ENCODE measurements at places on chromosomes 2 and 18.

GRCh38 chr2:167987558-167987957 lies 259.8 kb downstream of the STK39 start:
- DNase-seq = no peak

DNA sequence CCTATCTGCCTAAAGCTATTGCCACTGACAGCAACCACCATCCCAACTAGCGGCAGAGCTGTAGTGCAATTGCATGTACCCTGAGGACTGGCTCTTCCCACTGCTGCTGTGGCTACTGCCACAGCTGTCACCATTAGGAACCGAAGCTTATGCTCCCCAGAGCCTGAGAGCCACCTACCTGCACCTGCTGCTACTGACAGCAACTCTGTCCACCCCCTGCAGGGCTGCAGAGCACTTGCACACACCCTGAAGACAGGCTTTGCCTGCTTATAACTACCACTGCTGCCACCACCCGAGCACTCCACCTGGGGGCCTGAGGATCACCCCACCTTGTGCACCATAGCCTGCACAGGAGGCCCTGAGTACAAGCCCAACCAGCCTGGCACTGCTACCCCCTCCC lies 217.6 kb upstream of the FOSL2 start:
- no peak for DNase-seq

DNA sequence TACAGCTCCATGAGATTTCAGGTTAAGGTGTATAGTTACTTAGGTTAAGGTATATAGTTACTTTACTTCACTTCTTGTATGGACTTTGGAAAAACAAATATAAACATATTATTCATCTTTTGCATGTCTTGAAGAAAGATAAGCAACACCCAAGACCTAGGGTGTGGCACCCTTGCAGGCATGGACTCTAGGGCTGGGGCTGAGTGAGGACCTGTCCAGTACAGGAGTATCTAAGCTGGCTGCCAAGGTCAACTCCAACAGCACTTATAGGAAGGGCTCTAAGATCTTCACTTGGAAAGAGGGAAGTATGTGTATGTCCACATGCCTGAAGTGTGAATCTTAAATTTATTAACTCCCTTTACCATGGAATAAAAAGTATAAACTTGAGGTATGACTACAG lies 7.1 kb upstream of the TMEM163 start:
- DNase-seq = no peak

- DNase-seq = no peak
These were observed 102.4 kb upstream of the ZFP36L2 start for GRCh38 chr2:43328832-43329231.

- no peak for DNase-seq
These were observed 32.3 kb downstream of the ASXL2 start for GRCh38 chr2:25845843-25846505.

- DNase-seq = peak; percentile 28
These were observed at the start of gene ZNF804A for GRCh38 chr2:184598316-184599053. Gene ZNF804A, plus strand, starts transcription at chr2:184598529. Its CDS starts 431 bp downstream, at chr2:184598960.

GRCh38 chr2:189483980-189484740 lies 42.9 kb downstream of the WDR75 start:
- no peak for DNase-seq

- DNase-seq = no peak
These were observed 298.4 kb downstream of the EXOC6B start for GRCh38 chr2:72527424-72527823.

DNA sequence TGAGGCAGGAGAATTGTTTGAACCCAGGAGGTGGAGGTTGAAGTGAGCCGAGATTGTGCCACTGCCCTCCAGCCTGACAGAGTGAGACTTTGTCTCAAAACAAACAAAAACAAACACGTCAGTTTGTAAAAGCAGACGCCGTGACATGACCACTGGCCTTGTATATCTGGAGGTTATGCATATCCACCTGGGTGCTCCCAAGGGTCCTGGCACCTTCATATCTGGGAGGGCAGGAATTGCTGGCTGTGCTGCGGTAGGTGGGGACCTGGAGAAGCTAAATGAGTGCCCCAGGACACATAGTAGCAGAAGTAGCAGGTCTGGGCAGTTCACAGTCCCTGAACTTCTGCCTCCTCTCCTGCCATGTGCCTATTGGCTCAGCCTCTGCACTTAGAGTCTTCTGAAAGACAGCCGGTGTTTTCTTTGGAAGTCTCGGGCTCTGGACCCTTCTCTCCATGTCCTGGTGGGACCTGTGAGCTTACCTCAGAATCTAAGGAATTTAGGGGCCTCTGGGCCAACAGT lies 30.9 kb upstream of the IL1R2 start:
- no peak for DNase-seq

DNA sequence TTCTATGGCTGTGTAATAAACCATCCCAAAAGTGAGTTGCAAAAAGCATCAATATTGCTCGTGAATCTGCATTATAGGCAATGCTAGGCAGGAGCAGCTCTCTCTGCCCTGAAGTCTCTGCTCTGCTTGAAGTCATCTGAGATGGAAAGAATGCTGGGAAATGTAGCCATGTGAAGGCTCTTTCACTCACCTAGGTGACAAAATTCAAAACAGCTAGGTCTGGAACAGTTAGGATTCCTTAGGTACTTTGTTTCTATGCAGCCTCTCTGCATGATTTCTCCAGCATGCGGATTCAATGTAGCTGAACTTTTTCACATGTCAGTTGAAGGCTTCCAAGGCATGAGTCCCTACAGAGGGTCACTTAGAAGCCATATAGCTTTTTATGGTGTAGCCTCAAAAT lies 1383.7 kb downstream of the LRP1B start:
- no peak for DNase-seq

DNA sequence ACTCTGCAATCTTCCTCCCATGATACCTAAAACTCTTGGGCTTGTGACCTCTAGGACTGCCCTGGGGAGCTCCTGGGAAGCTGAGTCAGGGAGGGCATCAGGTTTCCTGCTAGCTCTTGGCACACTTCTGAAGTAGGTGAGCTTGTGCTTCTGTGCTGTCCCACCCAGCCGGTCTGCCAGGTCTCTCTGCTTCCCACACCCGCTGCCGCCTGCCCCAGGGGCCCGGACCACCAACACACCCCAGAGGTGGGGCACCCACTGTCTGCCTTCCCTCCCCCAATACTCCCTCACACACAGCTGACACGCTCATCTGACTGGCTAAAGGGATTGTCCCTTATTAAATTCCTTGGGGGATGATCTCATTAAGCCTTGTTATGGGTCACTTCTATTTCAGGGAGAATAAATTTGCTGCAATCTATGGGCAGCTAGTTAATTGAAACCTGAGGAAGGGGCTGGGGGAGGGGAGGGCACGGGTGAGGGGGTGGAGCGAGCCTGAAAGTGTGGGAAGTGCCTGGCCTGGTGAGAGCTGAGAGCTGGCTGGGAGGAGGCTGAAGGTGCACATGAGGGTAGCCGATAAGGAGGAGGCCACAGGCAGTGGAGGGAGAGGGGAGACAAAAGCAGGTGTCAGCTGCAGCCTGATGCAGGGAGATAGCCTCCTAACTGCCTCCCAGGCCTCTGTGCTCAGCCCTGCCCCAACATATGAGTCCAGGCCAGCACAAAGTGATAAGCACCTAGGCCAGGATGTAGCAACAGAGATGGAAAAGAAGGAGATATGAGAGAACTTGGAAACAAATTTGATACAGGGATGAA lies 48.8 kb downstream of the HAUS1 start:
- peak; percentile 87 for DNase-seq

DNA sequence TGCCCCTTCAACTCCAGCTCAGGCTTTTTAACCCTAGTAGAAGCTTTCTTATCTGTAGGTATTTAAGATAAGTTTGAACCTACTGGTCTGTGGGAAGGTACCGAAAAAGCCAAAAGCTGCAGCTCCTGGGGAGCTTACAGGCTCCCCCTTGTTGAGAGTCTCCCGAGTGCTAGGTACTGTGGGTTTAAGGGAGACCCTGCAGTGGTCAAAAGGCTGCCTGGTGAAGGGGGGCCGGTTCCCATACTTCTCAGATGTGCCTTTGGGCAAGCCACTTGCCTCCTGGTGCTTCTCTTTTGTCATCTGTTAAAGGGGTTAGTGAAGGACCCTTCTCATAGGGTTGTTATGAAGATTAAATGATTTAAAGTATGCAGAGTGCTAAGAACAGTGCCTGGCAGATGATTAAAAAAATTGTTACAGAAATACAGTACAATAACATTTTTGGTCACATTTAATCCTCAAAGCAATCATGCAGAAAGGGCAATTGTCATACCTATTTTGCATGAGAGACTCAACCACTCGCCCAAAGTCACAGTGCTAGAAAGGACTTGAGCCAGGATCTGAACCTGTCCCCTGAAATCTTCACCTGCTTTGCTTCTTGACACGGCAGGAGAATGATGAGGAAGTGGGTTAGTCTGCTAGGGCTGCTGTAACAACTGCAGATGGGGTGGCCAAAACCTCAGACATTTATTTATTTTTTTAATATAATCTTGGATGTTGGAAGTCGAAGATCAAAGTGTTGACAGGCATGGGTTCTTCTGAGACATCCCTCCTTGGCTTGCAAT lies 62.5 kb downstream of the NEDD4L start:
- DNase-seq = no peak

- no peak for DNase-seq
These were observed 30.9 kb downstream of the OSBPL6 start for GRCh38 chr2:178225006-178225805.

GRCh38 chr2:42886921-42887320 lies 94.5 kb upstream of the HAAO start:
- no peak for DNase-seq

DNA sequence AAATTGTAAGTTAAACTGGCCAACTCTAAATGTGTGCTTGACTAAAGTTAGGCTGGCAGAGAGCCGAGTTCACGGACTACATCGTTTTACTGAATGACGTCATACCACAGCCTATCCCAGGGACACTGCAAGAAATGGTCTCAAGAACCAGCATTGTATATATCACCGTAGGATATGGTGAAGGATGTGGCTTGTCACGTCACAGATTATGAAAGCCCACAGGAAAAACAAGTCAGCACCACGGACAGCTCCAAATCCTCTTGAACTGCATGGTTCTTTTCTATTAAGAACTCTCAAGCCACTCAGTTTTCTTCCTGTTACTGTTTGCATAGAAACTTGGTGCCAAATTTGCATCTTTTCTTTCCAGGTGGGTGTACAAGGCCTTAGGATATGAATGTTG lies 85.1 kb upstream of the ACAA2 start:
- peak; percentile 19 for DNase-seq

GRCh38 chr2:234768608-234769196 lies 183.1 kb upstream of the SH3BP4 start:
- no peak for DNase-seq

- DNase-seq = no peak
These were observed 312.8 kb upstream of the EPAS1 start for GRCh38 chr2:45984366-45984765.

- DNase-seq = no peak
These were observed 5.1 kb downstream of the ZNF236 start for GRCh38 chr18:76827205-76828200.

GRCh38 chr2:203578759-203579643 lies 43.9 kb upstream of the RAPH1 start:
- no peak for DNase-seq

- DNase-seq = no peak
These were observed 759.7 kb upstream of the FANCL start for GRCh38 chr2:59000796-59001195.

DNA sequence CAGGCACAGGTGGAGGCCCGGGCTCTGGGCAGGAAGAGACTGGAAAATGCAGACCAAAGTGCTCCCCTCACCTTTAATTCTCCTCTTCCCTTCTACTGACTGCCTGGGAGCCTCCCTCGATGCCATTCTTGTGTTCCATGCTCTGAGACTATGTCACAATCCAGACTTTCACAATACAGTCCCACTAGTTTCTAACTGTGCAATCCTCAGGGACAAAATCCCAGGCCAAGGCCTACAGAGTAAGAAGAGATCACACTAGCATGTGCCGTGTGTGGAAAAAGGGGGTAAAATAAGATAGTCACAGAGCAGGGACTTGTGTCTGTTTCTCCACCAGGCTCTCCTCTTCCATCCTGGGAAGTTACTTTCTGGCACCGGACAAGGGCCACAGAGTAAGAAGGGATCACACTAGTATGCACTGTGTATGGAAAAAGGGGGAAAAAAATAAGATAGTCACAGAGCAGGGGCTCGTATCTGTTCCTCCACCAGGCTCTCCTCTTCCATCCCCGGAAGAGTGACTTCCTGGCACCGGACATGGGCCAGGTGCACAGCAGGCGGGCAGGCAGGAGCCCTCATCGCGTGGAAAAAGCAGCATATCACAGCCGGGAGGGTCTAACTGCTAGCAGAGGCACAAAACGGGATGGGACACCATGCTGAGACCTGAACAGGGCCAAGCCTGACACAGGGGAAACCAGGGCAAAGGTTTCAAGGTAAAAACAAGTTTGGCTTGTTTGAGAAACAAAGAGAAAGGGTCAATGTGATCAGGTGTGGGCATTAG lies 9.6 kb downstream of the CYB5A start:
- DNase-seq = no peak

- no peak for DNase-seq
These were observed 414.8 kb upstream of the FIGN start for GRCh38 chr2:164150604-164151003.

DNA sequence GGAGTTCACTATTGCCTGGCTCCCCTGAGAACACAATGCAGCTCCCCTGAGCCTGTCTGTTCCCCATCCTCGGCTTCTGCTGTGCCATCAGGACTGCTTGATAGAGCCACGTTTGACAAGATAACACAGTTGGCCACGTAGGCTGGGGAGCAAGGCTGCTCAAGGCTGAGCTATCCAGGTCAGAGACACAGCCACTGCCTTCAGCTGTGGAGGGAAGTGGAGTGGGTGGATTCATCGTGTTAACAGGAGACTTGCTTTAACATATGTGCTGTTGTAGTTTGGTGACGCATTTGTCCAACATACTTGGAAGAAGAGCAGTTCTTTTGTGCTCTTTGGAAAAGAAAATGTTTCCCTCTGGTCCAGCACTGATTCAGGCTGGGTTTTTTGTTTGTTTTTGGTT lies 68.8 kb downstream of the WDSUB1 start:
- DNase-seq = no peak

DNA sequence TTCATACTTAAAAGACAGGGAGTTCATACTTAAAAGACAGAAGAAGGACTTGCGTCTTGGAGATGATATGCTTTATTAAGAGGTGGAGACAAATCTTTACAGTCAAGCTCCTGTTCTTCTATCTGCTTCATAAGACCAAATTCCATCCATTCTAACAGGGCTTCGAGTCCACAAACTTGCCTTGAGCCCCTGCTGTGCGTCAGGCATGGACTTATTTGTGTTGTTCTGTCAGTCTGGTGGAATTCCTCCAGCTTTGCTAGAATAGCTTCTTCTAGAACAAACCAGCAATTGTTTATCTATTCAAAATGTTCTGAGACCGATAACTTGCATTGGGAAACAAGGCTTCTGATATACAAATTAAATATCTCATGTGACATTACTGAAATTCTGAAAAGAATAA lies 73.9 kb upstream of the SOX11 start:
- DNase-seq = no peak

GRCh38 chr2:134975281-134976009 lies 56.8 kb downstream of the CCNT2 start:
- DNase-seq = no peak

GRCh38 chr2:151808258-151809072 lies 19.8 kb downstream of the ARL5A start:
- peak; percentile 44 for DNase-seq

- DNase-seq = no peak
These were observed 1.2 kb downstream of the GPD2 start for GRCh38 chr2:156437272-156437930.

GRCh38 chr2:17878281-17879136 lies at the start of gene KCNS3:
Gene KCNS3, plus strand, starts transcription at chr2:17878667. Its CDS starts 52,342 bp downstream, at chr2:17931009.
- DNase-seq = peak; percentile 17

GRCh38 chr2:20057268-20057667 lies 5.8 kb upstream of the LAPTM4A start:
- no peak for DNase-seq

All from kidney glomerular epithelial cell (primary cell).